HCT116 (cell line): ENCODE measurements at places on chromosomes 1 and 21. TPM values are rescaled to one million over a fixed set of nuclear protein-coding genes. Genes with fewer than 3 reads are reported as not detected.

ITLN2 gene
- 0.20 TPM for total RNA-seq

- no peaks in the 10 kb centered on the region for H3K27me3 ChIP-seq
- DNase-seq, result no peak
- H3K4me1 ChIP-seq, result no peaks in the 10 kb centered on the region
- no peaks in the 10 kb centered on the region for H3K36me3 ChIP-seq
- H3K27ac ChIP-seq, result no peak overlapping the region
Measured at GRCh38 chr1:103180660-103181059, 72.3 kb upstream of the COL11A1 start.

CLCNKB gene
- 0.81 TPM for total RNA-seq

PLD5 gene
- total RNA-seq, result not detected
